ENCODE measurements at places on chromosomes 7 and 10. TPM values are rescaled to one million over a fixed set of nuclear protein-coding genes. Genes with fewer than 3 reads are reported as not detected.

GRCh38 chr10:94156453-94156852 lies 162.7 kb downstream of the PLCE1 start:
- DNase-seq = no peak

GRCh38 chr10:80488539-80489066 lies 34.5 kb downstream of the TSPAN14 start:
- DNase-seq = no peak

- DNase-seq = no peak
Measured at GRCh38 chr7:44211126-44211675, 10.4 kb downstream of the YKT6 start.

GRCh38 chr10:124403548-124403947 lies 15.2 kb downstream of the OAT start:
- peak; percentile 82 for DNase-seq

The NANOS1 gene
- 4.7 TPM for total RNA-seq

The KCND2 gene
- total RNA-seq = 0.04 TPM

The DHX32 gene
- total RNA-seq = 82.1 TPM

The COL1A2 gene
- 0.46 TPM for total RNA-seq
